Activated CD8-positive, alpha-beta T cell treated with anti-CD3 and anti-CD28 coated beads for 36 hours (primary cell): ENCODE measurements at places on chromosomes 11 and 22.

DNA sequence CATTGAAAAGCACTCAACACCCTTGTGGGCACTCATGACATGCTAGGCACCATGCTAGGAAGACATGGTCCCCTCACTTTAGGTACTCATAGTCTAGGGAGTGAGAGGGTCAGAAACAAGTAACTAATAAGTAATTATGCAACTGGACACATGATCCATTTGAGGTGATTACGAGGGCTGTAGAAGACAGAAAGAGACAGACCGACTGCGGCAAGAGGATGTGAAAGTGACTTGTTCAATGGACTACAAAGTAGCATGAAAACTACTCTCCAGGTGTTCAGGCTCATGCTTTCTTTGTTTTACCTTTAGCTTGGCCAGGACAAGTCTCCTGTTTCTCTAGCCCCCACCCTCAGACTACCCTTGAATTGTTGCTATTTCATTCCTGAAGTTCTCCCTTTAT, 310.8 kb upstream of the SORL1-AS1 start:
- DNase-seq, result no peak

DNA sequence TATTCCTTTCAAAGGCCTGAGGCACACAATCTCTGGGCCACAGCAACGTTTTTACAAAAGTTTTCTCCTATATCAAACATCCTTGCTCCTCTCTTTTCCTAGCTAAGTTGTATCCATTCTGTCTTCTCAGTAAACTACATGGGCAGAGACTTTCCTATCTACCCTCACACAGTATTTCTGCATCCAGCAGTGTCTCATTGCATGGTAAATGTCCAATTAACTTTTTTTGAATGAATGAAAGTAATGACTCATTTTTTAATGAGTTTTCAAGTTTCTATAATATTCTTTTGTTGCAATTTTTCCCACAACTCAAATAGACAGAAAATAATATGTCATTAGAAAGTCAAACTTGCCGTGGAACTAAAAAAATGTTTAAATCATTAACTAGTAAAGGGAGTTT, 688.6 kb downstream of the JRKL start:
- no peak for DNase-seq

DNA sequence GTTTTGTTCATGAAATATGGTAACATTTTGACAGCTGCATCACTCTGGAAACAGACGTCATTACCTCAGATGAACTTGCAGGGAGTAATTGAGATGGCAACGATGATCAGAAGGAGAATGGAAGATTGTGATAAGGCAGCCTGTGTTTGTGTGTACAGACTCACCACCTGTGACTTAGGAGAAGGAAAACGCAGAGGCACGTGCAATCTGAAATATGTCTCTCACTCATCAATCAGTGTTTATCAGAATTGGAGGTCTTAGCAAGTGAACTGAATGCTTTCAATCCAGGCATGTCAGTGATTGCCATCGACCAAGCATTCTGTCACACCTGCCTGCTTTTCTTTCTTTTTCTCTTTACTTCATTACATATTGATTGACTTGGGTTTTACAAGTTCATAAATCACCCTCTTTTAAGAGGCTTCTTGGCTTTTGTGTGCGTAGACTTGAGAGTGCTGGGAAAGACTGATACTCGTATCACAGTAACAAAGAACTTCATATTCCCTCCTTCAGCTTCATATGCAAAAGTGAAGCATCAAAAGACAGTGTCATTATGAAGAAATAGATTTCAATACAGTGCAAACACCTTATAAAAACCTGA, 24.6 kb downstream of the FAT3 start:
- DNase-seq, result no peak

DNA sequence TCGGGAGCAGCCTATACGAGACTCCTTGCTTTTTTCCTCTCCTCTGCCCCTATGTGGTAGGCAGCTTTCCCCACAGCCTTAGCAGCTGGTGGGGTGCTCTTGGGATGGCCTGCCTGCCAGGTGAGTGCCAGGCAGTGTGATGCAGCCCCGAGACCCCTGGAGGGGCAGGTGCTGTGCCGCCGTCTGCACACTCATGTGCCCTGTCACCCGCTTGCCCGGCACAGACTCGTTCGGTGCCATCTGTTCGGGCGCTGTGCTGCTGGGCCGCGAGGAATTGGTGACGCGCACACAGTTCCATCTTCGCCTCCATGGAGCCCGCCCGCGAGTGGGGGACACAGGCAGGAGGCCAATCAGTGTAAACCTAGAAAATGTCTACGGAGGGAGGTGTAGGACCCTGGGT, 15.1 kb downstream of the TRMU start:
- no peak for DNase-seq

DNA sequence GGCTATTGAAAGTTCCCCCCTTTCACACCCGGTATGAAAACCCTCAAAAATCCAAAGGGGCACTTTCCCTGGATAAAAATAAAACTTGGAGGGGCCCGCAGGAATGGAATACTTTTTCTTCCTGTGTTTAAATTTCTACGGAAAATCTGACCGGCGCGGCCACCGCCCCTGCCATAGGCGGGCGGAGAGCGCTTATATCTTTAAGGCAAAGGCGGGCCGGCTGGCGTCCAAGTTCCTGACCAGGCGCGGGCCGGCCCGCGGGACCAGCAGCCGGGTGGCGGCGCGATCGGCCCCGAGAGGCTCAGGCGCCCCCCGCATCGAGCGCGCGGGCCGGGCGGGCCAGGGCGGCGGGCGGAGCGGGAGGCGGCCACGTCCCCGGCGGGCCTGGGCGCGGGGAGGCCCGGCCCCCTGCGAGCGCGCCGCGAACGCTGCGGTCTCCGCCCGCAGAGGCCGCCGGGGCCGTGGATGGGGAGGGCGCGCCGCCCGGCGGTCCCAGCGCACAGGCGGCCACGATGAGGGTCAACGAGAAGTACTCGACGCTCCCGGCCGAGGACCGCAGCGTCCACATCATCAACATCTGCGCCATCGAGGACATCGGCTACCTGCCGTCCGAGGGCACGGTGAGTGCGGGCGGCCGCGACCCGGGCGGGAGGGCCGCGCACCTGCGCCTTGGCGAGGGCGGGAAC, at the start of gene ANO1:
ANO1 (plus strand) TSS at position 223 of the 686 bp plus-strand sequence; CDS start at position 513, 290 bp downstream.
- no peak for DNase-seq

GRCh38 chr11:43788421-43788820, 92.2 kb upstream of the ALKBH3 start:
- DNase-seq, result no peak

GRCh38 chr11:131776211-131776610, 405.8 kb downstream of the NTM start:
- DNase-seq, result no peak
